NB4 (cell line): ENCODE measurements at places on chromosomes 13 and 19.
A peak's percentile ranks its signal among the peaks of the same experiment; 100 is the strongest.

GRCh38 chr13:74573654-74574053 is 439.4 kb upstream of the KLF12 start:
- DNase-seq = peak; percentile 25

DNA sequence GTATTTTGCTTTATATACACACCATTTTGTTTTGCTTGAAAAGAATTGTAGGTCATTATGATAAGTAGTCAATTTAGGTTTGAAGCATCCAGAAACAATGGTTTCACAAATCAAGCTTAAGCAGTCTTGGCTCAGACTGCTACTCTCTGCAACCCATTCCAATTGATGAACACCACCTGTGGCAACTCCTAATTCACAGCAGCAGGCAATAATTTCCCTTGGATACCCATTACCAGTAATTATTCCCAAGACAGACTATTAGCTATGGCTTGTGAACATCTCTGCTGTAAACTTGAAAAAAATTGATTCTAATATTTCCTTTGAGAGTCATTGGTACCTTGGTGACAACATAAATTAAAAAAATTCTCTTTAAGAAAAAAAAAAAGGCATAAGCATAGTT is 299.3 kb upstream of the SLITRK6 start:
- DNase-seq = no peak

DNA sequence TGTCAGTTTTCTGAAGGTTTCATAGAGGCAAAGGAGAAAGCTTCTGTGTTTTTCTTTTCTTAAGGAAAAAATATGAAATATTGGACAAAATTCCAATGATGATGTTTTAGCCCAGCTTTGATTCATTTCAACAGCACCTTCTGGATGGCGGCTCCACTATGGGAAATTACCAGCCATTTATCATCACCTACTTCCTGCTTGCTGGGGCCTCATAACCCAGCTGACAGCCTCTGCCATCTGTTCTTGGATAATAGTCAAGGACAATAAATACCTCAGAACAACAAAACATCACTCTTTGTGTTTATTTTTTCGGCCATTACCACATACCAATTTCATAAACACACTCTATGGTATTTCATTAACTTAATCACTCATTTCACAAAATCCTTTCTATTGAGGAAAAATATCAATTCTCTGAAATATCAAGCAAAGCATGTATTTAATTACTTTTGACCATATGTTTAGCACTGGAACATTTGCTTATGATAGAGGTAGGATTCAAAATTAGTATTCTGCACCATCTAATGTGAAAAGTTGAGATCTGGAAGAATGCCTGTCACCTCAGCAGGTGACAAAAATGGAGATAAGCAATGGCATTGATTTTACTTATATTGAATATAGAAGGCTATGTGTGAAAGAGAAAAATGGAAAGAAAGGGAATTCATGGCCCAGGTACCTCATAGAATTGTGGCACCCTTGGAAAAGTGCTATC is 629.7 kb downstream of the LIG4 start:
- no peak for DNase-seq

- no peak for DNase-seq
These were observed 11.3 kb upstream of the FXYD3 start for GRCh38 chr19:35104361-35104760.

- DNase-seq = no peak
These were observed 67.6 kb downstream of the UFM1 start for GRCh38 chr13:38417241-38417640.

- DNase-seq = no peak
These were observed 2702.6 kb downstream of the PCDH9 start for GRCh38 chr13:64527561-64527960.

GRCh38 chr13:111967572-111968201 is 99.3 kb upstream of the SOX1 start:
- DNase-seq = no peak

DNA sequence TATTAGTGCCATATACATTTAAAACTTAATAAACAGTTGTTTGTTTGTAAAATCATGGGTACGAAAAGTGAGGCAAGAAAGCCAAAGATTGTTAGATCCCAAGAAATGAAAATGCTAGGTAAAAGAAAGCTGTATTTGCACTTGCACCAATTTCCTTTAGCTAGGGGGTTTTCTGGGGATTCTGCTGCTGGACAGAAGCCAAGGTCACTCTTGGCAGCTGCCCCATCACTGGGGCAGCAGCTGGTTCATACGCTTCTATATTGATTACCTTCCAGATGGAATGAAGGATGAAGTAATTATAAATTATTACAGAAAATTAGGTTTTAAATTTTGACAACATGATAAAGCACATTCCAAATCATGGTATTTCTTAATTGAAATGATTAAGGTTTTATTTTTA is 127.4 kb downstream of the SLITRK5 start:
- DNase-seq = no peak

GRCh38 chr19:48644355-48644754 is 1.6 kb downstream of the CA11 start:
- DNase-seq = no peak

GRCh38 chr13:75479102-75479740 is 2.7 kb downstream of the TBC1D4 start:
- DNase-seq = no peak
